NCI-H2107 (cell line): ENCODE measurements at places on chromosomes 7 and 10.

- DNase-seq, result peak; percentile 94
These were observed 14.5 kb upstream of the CPA1 start for GRCh38 chr7:130365511-130366441.

DNA sequence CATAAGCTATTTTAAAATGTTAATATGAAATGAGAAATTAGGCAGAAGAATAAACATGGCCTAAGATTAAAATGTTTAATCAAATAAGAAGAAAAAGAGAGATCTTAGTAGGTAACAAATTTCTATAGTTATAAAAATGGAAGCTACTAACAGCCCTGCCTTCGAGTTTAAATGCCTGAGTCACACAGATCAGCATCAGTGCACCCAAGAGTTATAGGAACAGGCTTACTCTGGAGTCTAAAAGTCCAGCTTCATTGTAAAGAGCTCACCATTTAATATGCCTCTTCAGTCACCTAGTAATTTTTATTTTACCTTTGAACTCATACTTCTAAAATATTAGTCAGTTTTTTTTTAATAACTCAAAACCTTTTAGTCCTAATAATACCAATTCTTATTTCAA, 52.6 kb downstream of the BRI3 start:
- DNase-seq, result no peak

DNA sequence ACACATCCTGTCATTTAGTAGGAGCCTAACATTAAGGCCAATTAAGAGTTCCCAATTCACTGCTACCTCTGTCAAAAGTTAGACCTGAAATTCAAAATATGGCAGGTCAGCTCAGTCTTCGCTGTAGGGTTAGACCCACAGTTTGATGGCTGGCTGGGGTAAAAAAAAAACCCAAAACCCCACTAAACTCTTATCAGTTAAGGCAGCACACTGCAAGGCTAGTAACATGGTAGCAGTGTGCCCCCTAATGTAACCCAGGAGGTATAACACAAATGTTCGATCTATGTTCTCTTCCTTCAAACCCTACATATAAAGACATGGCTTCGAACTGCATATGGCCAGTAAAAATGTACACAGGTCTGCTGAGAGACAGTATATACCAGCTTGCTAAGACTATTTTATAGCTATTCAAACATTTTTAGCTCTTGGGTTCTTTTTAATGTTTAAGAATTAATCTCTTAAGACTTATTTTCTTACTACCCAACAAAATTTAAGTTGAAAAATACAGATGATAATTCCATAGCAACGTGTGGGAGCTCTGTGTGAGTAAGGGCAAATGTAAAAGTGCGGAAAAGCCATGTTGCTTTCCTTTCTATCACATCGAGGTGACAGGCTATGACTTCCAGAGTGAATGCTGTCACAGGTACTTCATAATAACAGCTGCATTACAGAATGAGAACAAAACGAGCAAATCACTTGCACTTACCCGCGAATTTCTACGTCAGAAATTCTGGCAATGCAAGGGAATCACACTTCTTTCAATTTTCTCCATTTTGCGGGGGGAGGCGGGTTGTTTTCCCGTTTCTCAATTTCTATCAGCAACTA, 168.4 kb upstream of the IMMP2L start:
- DNase-seq, result no peak

GRCh38 chr7:97506728-97507127, 225.2 kb upstream of the TAC1 start:
- DNase-seq, result no peak

DNA sequence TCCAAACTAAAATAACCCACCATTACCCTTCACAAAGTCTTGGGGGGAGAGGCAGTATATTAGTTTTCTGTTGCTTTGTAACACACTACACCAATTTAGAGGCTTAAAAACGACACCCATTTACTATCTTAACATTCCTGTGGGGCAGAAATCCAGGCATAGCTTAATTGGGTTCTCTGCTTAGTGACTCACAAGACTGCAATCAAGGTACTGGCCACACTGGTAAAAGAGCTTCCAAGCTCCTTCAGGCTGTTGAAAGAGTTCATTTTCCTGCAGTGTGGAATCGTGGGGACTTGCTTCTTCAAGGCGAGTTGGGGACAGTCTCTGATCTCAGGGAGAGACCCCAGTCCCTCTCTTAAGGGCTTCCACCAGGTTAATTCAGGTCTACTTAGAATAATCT, 139.1 kb downstream of the XPNPEP1 start:
- DNase-seq, result no peak

GRCh38 chr7:45268013-45268412, 110.4 kb downstream of the RAMP3 start:
- DNase-seq, result no peak

- no peak for DNase-seq
These were observed 533.5 kb downstream of the AUTS2 start for GRCh38 chr7:70131817-70132216.

GRCh38 chr7:2807460-2807844, 36.7 kb downstream of the GNA12 start:
- no peak for DNase-seq

DNA sequence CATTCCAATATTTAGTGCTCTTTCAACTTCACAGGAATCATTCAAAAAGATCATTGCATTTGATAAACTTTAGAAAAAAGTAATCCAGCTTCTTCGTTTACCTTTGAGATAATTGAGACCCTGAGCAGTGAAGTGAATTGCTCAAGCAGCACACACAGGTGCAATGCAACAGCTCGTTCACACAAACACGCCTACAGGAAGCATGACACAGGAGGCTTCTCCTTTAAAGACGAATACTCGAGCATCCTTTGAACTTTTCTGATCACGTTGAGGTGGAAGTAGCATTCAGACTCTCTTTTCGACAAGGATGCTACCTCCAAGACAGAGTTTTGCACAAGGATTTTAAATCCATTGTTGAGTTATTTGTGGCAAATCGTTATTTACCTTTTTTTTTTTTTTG, 18.0 kb upstream of the RSU1 start:
- no peak for DNase-seq

GRCh38 chr10:6191569-6191968, 11.2 kb upstream of the PFKFB3 start:
- DNase-seq, result no peak

GRCh38 chr10:21002091-21002878, 105.2 kb upstream of the NEBL start:
- no peak for DNase-seq

GRCh38 chr10:21599582-21599981, 65.5 kb downstream of the MLLT10 start:
- DNase-seq, result no peak

DNA sequence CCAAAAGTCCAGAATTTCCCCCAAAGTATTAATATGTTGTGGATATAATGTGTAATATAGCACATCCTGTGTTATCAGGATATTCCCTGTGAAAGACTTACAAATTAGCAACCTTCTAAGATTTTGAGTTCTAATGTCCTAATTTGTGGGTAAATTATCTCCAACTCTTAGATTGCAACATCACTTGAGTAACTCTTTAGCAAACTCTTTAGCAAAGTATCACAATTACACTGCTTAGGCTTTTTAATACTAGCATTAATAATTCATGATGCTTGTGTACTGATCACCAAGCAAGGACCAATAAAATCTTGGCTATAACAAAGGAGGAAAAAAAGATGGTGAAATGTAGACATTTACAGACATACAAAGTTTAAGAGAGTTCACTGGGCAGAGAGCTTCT, 27.7 kb downstream of the HIP1 start:
- DNase-seq, result no peak

DNA sequence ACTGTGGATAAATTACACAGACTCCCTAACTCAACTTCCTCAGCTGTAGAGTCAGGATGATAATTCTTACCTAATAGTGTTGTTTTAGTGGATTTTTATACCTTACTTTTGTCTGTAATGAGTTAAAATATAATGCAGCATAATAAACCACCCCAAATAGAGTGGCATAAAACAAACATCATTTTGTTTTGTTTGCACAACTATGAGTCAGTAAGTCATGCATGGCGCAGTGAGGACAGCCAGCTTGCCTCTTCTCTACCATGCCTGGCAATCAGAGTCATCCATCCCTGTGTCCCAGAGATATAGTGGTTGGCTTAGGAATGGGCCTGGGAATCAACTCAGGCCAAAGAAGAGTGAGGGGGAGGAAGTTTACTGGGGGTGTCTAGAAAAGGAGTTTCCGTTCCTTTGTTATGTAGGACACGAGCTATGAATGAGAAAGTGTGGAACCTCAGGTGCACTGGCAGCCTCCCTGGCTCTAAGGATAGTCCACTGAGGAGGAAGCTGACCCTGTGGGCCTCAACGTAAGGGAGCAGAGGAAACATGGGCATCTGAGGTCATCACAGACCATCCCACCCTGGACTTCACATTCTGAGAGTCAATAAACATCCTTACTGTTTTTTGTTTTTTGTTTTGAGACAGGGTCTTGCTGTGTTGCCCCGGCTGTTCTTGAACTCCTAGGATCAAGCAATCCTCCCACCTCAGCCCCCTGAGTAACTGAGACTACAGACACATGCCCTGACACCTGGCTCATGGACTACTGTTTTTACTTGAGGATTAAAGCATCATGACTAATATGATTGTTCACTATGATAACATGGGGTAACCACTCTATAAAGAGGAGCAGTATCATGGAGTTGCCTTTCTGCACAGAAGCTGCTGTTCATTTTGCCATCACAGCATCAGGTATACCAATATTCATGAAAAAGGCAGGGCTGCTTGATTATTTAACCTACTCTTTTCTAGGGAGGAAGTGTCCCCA, 21.0 kb upstream of the GRB10 start:
- DNase-seq, result no peak

- no peak for DNase-seq
These were observed 96.8 kb downstream of the PTEN start for GRCh38 chr10:87960230-87960629.

GRCh38 chr7:98222533-98223195, 11.4 kb downstream of the BHLHA15 start:
- DNase-seq, result no peak

DNA sequence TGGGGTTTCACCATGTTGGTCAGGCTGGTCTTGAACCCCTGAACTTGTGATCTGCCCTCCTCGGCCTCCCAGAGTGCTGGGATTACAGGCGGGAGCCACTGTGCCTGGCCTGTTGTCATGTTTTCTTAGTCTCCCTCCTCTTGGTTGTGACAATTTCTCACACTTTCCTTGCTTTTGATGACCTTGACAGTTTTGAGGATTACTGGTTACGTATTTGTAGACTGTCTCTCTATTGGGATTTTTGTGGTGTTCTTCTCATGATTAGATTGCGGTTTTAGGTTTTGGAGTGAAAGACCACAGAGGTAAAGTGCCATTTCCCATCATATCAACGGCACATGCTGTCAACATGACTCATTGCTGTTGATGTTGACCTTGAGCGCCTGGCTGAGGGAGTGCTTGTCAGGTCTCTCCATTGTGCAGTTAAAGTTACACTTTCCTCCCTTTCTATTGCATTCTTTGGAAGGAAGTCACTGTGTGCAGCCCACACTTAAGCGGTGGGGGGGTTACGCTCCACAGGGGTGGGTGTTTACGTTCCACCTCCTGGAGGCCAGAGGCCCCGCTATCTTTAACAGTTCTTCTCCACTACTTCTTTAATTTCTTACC, 10.8 kb downstream of the NEURL1 start:
- no peak for DNase-seq

DNA sequence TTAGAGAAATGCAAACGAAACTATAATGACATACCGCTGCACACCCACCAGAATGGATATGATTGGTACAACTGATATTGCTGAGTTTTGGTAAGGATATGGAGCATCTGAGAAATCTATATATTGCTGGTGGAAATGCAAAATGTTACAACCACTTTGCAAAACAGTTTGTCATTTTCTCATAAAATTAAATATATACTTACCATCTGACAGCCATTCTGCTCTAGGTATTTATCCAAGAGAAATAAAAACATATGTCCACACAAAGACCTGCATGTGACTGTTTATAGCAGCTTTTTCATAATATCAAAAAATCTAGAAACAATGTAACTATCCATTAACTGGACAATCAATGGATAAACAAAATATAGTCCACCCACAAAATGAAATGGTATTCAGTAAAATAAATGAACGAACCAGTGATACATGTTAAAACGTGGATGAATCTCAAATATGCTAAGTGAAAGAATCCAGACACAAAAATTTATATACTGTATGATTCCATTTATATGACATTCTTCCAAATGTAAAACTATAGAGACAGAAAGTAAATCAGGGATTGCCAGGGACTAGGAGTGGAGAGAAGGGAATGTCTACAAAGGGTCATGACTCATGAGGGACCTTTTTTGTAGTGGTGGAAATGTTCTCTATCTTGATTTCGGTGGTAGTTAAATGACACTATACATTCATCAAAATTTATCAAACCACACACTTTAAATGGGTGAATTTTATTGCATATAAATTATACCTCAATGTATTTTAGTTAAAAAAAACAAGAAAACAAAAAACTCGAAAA, 312.0 kb upstream of the GLI3 start:
- no peak for DNase-seq

- no peak for DNase-seq
These were observed 22.9 kb downstream of the ZNF775 start for GRCh38 chr7:150401861-150402631.

- no peak for DNase-seq
These were observed 97.7 kb downstream of the ATE1 start for GRCh38 chr10:121830101-121830500.

DNA sequence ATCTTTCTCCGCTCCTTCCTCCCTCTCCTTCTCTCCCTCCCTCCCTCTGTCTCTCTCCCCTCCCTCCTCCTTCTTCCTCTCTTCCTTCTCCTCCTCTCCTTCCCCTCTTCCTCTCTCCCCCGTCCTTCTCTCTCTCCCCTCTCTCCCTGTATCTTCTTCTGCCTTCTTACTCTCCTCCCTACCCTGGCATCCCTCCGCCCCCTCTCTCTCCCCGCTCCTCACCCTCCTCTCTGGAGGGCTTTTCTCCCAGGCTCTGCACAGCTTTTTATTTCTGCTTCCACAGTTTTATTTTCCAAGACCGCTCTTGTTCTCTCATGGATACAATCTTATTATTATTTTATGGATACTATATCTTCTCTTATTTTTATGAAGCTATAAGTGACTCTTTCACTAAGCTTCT, 32.6 kb downstream of the AP5Z1 start:
- no peak for DNase-seq

DNA sequence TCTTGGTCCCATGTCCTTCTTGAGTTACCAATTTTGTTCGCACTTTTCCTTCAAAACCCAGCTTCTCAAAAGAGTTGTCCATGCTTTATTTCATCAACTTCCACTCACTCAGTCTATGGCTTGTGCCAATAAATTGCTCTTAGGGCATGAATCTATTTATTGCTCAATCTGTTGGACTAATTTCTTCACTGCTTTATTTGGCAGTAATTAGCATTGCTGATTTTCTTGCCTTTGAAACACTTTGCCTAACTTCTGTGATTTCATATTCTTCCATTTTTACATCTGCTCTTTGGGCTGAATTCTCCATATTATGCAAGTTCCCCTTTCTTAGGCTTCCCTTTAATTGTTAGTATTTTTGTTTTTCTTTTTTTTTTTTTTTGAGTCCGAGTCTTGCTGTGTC, 16.8 kb downstream of the DLD start:
- DNase-seq, result no peak

GRCh38 chr10:34420795-34421194, 394.3 kb downstream of the PARD3 start:
- no peak for DNase-seq
